ENCODE measurements at places on chromosomes 3 and 15.

- DNase-seq = no peak
These were observed 51.9 kb downstream of the CERS3 start for GRCh38 chr15:100476805-100477204.

DNA sequence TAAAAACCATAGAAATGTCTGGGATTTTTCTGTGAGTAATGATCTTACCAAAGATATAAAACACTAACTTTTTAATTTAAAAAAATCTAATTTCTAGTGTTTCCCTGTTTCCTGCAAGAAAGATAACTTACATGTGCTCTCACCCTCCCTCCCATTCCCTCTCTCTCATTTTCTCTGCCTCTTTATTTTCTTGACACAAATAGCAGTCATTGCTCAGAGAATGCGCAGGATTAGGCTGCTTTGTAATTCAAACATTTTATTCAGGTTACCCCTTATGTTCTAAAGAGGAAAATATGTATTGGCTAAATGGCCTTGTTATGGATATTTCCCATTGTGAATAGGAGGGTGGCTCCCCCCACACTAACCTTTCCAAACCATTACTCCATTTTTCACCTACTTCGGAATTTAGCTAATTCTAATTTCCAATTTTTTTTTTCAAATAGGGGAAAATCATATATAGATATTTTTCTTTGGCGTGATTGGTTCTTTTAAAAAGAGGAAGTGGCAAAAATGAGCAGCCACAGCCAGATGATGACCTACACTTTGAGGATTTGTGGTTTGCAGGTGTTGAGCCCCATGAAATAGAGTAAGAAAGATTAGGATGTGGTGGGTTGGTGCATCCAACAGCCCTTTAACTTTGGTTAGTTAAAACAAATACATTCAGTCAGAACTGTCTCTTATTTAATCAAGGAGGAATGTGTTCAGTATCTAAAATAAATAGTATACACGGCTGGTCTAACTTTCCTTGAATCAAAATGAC is 554.4 kb downstream of the IGSF11 start:
- DNase-seq = no peak

DNA sequence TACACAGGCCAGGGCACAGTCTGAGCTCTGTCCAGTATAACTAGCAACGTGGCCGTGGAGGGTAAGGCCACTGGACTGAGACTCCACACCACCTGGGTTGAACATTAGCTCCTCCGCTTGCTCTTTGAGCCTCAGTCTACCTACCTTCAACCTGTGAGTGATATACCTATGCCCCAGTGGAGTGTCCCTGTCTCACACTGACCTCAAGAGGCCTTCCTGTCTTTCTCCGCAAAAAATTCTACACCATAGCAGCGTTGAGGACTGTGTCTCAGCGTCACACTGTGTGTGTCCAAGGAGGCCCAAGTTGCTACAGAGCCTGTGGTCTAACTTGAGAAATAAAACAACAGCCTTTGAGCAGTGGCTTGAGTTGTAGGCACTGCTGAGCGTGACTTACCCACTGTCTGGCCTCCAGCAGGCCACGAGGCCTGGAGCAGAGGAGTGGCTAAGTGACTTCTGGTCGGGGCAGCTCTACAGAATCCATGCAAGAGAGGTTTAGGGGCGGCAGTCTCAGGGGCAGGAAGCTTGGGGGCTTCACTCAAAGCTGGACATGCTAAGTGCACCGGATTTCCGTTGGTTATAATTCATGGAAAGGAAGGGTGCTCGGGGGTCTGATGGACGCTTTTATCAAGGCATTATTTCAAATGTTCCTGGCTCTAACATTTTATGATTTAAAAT is 2.0 kb upstream of the MGLL start:
- DNase-seq = no peak

DNA sequence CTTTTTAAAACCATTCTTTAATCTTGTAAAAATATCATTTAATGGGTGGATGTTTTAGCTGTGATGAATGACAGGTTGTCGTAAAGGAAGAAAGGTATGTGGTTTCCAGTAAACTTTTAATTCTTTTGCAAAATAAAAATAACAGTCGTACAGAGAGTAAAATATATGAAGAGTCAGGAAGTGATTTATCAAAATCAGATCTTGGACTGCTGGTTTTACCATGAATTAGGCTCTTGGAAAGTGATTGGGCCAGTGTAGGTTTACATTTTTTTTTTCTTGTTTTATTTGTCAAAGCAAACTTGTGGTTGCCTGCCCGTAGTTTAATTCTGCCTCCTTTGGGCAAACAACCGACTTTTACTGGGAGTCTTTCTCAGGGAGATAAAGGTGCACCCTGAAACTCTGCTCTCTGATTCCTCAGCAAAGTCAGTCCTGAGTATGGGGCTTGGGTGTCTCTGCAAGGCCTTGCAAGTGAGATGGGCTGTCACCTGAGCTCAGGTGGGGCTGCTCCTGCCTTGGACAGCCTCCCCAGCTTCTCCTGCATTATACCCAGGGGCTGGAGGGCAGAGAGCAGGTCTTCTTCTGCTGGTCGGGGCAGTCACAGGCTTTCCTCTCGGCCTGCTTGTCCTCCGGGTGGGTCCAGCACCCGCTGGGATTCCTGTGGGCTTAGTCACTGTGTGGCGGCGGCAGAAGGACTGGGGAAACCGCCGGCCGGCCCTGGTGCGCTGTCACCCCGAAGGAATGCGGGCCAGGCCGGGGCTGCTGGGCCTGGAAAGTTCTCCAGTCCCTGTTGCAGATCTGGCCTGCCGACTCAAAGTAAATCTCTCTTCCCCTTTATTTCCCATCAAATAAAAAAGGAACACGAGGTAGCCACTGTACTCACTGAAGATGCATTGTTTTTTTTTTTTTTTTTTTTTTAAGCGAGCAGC is 79.0 kb downstream of the IGF1R start:
- peak; percentile 94 for DNase-seq

DNA sequence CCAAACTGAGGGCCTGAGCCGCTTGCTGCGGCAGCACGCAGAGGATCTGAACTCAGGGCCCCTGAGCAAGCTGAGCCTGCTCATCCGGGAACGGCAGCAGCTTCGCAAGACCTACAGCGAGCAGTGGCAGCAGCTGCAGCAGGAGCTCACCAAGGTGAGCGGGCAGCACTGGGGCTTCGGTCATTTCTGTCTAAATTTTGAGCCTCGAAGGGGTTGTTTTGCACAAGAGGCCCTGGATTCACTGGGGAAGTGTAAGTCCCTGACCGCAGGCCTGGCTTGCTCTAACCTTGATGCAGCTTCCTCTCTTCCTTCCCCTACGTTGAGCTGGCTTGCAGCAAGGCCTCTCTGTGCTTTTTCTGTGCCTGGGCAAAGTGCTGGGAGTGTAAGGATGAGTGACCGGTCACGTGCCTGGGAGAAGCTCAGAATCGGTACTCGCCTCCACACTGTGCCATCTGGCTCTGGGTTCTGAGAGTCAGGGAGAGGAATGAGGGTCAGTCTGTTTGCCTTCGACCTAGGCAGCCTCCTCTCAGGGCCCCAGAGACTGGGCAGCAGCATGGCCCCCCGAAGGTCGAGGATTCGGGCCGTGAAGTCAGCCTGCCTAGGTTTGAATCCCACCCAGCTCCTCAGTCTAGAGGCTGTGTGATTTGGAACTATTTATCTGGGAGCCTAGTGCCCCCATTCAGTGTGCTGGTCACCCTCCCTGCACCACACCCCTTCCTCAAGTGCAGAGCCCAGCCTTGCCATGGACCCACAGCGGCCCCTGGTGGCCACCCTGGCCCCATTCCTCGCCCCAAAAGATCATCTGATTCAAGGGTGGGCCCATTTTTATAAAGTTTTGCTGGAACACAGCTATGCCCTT is 1.4 kb downstream of the FES start:
- peak; percentile 70 for DNase-seq

DNA sequence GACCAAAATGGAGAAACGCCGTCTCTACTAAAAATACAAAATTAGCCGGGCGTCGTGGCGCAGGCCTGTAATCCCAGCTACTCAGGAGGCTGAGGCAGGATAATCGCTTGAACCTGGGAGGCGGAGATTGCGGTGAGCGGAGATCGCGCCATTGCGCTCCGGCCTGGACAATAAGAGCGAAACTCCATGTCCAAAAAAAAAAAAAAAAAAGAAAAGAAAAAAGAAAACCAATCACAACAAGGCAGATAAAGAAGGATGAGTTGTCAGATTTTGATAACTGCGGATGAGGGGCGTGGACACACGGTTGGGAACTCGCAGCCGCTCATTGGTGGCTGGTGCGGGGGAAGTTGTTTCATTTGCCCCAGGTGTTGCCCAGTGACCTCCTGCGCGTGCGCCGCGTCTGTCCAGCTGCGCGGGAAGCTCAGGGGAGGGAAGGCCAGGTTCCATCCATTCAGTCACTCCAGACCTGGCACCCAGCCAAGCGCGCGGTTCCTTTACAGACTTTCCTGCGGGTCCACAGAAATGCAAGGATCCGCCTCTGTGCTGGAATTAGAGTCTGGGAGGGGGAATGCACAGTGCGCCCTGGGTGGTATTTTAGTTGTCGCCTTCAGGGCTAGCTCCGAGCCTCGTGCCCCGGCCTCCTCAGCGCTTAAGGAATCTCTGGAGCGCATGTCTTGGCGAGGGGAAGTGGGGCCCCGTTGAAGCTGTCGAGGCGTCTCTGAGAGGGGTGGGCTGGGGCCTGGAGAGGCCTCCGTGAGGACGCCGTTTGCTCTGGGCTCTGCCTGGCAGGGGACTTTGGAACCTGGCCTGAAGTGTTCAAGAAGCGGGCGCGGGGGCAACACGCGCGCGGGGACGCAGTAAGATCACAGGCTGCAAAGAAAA is 708 bp upstream of the GCHFR start:
- peak; percentile 54 for DNase-seq

DNA sequence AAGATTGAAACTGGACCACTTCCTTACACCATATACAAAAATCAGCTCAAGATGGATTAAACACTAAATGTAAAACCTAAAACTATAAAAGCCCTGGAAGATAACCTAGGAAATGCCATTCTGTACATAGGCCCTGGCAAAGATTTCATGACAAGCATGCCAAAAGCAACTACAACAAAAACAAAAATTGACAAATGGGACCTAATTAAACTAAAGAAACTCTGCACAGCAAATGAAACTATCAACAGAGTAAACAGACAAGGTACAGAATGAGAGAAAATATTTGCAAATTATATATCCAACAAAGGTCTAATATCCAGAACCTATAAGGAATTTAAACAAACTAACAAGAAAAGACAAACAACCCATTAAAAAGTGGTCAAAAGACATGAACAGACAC is 173.1 kb upstream of the CCDC54 start:
- no peak for DNase-seq

DNA sequence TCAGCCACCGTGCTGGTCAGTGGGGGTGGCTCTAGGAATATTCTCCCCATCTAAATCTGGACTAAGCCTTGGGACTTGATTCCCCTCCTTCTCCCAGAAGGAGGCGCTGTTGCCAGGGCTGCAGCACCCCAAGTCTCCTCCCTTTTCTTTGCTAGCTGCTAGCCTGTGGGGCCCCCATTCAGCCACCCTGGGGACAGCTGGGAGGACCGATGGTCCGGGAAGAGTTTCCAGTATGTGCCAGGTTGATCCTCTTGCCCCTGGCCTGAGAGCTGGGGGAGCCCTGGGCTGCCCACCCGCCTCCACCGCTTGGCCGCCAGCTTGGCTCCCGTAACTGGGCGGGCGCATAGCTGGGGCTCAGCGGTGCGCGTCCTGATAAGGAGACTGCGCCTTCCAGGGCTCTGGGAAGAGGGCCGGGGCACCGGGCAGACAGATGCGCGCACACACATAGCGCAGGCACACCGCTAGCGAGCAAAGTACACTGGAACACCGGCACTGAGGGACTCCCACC is 4.2 kb downstream of the SMAD6 start:
- no peak for DNase-seq

DNA sequence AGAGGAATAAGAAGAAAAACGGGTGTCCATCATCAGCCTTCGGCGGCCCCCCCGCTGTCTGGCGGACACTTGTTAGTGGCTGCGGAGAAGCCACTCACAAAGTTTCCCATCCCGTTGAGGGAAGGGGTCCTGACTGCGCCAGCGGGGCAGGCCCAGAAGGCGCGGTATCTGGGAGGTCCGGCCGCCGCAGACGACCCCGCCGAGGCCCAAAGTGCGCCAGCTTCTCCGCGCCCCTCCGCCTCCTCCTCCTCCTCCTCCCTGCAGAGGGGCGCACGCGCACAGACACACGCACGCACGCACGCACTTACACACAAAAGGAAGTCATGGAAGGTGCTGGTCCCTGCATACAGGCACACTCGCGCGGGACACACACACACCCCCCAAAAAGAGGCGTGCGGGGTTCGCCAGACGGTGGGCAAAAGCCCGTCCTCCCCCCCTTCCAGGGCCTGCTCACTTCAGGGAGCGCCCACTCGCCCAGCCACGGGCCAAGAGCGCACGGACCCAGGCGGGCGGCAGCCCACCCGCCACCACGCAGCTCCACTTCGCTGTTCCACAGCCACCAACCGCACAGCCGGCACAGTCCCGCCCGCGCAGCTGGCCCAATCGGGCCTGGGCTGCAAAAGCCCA is 18.0 kb downstream of the ZNF148 start:
- peak; percentile 49 for DNase-seq

DNA sequence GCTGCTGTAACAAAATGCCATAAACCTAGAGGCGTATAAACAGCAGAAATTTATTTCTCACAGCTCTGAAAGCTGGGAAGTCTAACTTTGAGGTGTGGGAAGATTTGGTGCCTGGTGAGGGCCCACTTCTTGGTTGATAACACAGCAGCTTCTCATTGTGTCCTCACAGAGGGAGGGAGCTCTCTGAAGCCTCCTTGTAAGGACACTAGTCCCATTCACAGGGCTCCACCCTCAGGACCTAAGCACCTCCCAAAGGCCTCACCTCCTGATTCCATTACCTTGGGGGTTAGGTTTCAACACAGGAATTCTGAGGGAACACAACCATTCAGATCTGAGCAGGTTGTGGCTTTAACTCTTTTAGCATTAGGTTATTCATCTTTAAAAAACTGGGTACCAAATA is 380.3 kb upstream of the ATP10A start:
- no peak for DNase-seq

DNA sequence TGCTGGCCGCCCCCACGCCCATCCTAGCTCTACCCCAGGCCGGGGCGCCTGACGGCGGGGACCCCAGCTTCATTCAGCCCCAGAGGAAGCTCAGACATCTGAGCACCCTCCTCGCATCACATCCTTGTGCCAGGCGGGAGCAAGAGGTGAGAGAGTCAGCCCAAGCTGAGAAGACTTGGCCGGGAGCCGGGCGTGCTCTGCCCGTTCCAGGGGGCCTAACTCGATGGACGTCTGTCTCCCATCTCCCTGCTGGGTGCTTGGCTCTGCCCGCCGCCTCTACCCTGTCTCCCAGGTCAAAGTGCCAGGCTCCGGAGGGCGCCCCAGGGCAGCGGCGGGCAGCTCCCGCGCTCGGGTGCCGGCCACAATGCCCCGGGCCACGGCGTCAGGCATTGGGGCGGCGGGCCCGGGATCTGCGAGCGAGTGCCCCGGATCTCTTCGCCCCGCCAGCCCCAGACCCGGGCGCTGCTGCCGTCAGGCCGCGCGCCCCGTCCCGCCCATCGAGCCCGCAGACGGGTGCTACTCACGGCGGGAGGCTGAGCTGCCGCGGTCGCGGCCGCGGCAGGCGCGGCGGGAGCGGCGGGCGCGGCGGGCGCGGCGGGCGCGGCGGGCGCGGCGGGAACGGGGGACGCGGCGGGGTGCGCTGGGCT is 388 bp downstream of the DAPK2 start:
- DNase-seq = no peak

GRCh38 chr15:55993804-55994560 is 570 bp upstream of the NEDD4 start:
- DNase-seq = peak; percentile 75
